Glutamatergic neuron (in vitro differentiated cells): ENCODE measurements at places on chromosomes 16 and 17. TPM values are rescaled to one million over a fixed set of nuclear protein-coding genes. Genes with fewer than 3 reads are reported as not detected.

The HASPIN gene
- 2.3 TPM for total RNA-seq

DNA sequence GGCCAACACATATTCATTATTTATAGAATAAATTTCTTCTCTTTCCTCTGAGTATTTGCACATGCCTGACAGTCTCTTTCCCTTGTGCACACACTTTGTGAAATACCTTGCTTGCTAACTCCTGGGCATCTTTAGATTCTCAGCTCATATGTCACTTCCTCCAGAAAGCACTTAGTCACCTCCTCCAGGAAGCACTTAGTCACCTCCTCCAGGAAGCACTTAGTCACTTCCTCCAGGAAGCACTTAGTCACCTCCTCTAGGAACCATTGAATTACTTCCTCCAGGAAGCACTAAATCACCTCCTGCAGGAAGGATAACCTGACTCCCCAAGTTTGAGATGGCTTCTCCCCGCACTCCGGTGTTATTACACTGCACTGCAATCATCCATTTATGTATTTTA lies 462.5 kb upstream of the EEF2KMT start:
- DNase-seq: no peak

The KIFC3 gene
- total RNA-seq: 0.76 TPM

- peak; percentile 74 for DNase-seq
Observed at GRCh38 chr16:85750146-85750826, 610 bp downstream of the C16orf74 start.

The MMP28 gene
- total RNA-seq: 0.49 TPM

GRCh38 chr16:82756283-82756599 lies 129.5 kb downstream of the CDH13 start:
- no peak for DNase-seq

DNA sequence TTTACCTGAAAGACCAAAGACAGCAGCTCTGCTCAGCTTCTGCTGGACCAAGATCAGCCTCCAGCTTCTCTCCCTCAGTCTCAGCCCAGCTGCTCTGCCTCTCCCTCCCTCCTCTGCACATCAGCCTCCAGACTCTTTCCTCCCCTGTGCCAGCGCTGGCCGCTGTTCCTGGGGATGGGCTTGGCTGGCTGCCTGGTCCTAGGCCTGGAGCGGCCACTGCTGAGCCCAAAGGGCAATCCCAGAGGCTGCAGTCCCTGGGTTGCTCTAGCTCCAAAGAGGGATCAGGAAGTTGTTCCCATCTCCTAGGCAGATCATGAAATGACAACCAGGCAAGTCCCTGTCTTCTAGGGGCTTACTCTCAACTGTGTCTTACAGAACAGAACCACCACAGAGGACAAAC lies 31.3 kb downstream of the DCUN1D3 start:
- peak; percentile 28 for DNase-seq

- no peak for DNase-seq
Observed at GRCh38 chr17:43634591-43635125, 27.1 kb downstream of the MEOX1 start.

The SLC25A39 gene
- total RNA-seq: 104 TPM

- no peak for DNase-seq
Observed at GRCh38 chr16:68357521-68357922, 46.7 kb downstream of the PRMT7 start.

DNA sequence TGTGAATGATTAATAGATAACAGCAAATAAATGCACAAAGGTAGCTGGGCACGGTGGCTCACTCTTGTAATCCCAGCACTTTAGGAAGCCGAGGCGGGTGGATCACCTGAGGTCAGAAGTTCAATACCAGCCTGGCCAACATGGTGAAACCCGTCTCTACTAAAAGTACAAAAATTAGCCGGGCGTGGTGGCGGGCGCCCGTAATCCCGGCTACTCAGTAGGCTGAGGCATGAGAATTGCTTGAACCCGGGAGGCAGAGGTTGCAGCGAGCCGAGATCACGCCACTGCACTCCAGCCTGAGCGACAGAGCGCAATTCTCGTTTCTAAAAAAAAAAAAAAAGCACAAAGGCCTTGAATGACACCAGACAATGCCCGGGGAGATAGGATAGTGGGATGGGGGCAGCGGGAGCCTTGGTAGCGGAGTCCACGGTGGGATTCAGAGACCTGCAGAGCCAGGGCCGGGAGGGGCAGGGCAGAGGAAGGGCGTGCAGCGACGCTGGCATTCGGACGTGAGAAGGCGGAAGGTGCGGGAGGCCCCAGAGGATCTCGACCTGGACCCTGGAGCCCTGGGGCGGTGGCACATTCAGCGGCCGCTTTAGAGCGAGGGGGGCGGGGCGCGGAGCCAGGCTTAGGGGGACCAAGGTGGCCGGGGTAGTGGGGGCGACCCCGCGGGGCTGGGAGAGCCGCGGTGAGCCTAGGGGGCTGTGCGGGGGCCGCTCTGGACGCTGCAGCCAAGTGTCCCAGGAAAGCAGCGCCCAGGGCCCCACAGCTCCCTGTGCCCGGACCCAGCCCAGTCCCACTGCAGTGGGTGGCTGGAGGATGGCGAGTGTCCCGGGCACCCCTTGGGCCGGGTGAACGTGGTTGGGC lies 999 bp upstream of the FLYWCH2 start:
- DNase-seq: peak; percentile 52

DNA sequence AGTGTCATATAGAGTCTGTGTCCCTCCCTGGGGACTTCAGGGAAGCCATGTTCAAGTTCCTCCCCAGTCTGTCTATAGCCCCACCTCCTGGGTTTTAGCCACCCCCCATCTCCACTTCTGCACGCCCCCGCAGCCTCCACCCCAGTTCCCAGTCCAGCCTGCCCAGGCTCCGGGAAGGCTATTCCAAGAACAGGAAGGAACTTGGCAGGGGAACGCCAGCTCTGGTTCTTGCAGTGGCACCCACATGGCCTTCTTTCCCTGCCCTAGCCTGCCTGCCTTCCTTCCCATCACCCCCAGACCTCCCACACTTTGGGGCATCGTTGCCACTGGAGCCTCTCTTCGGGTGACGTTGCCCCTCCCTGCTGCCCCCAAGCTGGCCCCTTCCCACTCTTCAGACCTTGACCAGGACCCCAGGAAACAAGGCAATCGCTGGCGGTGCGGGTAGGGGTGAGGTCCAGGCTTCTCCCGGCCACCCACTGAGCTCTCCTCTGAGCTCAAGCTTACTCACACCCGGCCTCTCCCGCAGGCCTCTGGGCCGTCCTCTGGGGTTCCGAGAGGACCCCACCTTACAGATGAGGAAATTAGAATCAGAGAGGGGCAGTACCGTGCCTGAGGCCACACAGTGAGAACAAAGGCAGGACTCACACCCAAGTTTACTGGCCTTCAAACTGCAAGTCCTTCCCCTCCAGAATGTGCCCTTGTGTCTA lies 9.2 kb upstream of the CES4A start:
- DNase-seq: no peak

The PYY gene
- total RNA-seq: not detected

The SMIM36 gene
- not detected for total RNA-seq

GRCh38 chr16:80517846-80518245 lies 22.9 kb upstream of the DYNLRB2 start:
- DNase-seq: no peak

GRCh38 chr17:48024149-48025039 lies 13.2 kb downstream of the COPZ2 start:
- DNase-seq: peak; percentile 44

The KRTAP4-5 gene
- total RNA-seq: not detected

DNA sequence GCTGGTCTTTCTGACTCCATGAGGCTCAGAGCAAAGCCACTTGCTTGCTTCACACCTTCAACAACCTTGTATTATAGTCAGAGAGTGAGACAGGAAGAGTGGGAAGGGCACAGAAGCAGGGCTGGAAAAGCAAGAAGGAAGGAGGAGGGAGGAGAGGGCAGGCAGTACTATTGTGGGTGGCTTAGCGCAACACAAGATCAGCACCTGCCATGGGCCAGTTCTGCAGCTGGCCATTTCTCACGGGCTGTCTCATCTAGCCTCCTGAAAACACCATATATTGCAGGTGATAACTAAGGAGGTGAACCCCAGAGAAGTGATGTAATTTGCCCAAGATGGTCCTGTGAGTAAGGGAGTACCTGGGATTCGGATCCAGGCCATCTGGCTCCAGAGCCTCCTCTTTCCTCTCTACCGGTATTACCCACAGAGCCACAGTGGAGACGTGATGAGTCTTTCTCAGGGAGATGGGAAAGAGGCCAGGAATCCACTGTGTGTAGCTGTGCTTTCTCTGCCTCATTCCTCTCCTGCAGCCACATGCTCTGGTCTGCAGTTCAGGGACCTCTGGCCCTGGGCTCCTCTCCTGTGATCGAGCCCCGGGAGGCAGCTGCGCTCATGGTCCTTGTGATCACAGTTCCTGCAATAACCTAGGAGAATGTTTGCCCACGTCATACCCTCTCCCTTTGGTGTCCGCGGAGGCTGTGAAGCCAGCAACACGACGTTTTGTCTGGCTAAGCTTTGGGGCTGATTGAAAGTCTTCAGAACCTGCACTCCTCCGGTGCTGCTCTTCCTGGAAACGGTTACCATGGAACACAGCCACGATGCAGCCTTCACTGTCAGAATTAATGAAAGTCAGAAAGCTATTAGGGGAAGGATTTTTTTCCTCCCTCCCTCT lies 178.1 kb upstream of the CCL2 start:
- DNase-seq: no peak

GRCh38 chr16:28923652-28924398 lies 1.2 kb downstream of the RABEP2 start:
- DNase-seq: no peak

The ZSCAN10 gene
- total RNA-seq: 0.74 TPM
